ENCODE measurements at places on chromosomes 3 and 15.
A peak's percentile ranks its signal among the peaks of the same experiment; 100 is the strongest.

DNA sequence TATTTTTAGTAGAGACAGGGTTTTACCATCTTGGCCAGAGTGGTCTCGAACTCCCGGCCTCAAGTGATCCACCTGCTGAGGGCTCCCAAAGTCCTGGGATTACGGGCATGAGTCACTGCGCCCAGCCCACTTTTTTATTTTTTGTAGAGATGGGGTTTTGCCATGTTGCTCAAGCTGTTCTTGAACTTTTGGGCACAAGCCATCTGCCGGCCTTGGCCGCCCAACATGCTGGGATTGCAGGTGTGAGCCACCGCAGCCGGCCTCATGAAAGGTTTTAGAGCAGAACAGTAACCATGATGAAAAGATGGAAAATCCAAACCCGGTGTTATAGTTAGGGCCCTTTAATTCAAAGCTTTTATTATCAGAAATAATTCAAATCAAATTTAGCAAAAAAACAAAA, 15.6 kb upstream of the MB21D2 start:
- no peak for DNase-seq

- DNase-seq: no peak
These were observed 2.6 kb upstream of the SUSD5 start for GRCh38 chr3:33221241-33221640.

- no peak for DNase-seq
These were observed 123.2 kb downstream of the DNAJB8 start for GRCh38 chr3:128343287-128344051.

- DNase-seq: no peak
These were observed 105.3 kb downstream of the CD47 start for GRCh38 chr3:107985496-107985895.

GRCh38 chr3:124609402-124609801, 120.8 kb upstream of the UMPS start:
- DNase-seq: peak; percentile 19

- no peak for DNase-seq
These were observed 180.6 kb upstream of the LRRN1 start for GRCh38 chr3:3618623-3619022.

DNA sequence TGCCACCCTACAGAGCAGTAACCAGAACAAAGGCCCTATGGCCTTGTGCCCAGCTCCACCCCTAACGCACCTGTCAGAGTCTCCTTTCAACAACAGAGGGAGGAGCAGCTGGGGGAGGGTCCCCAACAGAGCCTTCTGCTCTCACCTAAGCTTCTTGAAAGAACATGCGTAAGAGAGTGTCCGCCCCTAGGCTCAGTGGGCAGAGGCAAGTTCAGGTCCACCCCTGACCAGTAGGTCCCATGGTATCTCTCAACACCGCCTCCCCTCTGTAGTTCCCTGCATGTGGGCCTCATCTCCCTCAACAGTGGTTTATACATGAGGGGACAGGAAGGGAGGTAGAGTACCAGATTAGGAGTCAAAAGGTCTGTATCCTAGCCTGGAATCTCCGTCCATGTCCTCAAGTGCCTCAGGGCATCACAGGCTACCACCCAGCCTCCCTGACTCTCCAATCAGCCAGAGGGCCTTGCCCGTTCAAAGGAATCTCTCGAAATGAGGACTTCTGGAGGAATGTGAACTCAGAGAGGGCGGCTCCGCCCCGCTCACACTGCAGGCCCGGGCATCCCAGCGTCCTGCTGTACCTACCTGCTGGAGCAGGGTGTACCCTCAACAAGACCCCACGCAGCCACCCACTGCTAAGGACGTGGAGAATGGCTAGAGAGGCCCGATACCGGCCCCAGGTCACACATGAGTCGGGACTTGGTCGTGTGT, 680 bp downstream of the POC1A start:
- no peak for DNase-seq

DNA sequence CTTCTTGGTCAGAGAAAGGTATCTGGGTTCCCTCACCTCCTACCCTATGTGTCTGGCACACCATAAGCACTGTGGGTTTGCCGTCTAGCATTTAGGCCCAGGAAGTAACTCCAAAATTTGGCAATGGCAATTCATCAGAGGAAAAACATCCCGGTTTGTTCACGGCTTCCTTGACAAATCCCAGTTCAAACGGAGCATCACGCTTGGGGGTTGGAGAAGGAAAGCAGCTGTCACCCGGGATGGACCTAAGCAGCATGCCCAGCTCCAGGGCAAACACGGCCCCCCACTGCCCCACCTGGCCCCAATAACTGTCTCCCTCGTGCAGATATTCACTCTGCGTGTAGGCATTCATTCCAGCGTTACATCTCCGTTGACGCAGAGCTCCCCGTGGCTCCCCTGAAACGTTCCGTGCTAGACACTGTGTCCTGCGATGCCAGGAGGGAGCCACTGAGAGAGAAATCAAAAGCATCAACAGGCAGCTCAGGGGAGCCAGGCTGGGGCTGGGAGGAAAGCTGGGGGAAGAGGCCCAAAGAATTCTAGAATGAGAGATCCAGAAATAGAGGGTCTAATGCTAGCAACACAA, 41.4 kb downstream of the NTRK3 start:
- no peak for DNase-seq

DNA sequence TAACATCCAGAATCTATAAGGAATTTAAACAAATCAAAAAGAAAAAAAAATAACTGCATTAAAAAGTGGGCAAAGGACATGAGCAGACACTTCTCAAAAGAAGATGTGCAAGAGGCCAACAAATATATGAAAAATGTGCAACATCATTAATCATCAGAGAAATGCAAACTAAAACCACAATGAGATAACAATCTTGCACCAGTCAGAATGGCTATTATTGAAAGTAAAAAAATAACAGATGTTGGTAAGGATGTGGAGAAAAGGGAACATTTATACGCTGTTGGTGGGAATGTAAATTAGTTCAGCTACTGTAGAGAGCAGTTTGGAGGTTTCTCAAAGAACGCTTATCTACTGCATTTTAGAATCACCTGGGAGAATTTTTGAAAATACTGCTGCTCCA, 186.1 kb downstream of the OTOL1 start:
- no peak for DNase-seq

- no peak for DNase-seq
These were observed 390.4 kb upstream of the LMCD1 start for GRCh38 chr3:8110966-8111798.

- no peak for DNase-seq
These were observed 2.2 kb downstream of the SLC6A20 start for GRCh38 chr3:45794177-45794560.

- DNase-seq: no peak
These were observed 718 bp downstream of the BNIP2 start for GRCh38 chr15:59688423-59688781.

GRCh38 chr3:161555320-161555719, 58.7 kb downstream of the OTOL1 start:
- no peak for DNase-seq

GRCh38 chr3:39937874-39938273, 128.5 kb downstream of the MYRIP start:
- no peak for DNase-seq

- DNase-seq: no peak
These were observed 138.0 kb upstream of the ALCAM start for GRCh38 chr3:105228696-105229095.

GRCh38 chr15:33279613-33280205, 31.1 kb upstream of the RYR3 start:
- no peak for DNase-seq

DNA sequence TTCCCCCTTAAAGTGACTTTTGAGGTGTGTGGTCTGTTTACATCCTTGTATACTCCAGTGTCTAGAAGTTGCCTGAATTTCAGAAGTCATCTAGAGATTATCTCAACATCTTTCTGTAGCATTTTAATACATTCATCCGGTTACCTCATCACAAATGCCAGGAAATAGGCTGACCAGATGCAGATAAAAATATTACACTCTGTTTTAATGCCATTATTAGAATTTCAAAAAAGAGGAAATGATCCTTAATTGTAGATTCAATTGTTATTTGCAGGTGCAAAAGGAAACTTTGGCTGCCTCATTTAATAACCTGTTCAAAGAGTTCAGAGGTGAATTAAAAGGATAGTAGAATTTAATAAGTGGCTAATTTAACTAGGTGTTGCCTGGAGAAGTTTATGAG, 290.9 kb downstream of the C3orf38 start:
- DNase-seq: no peak

GRCh38 chr3:98589331-98590036, 3.9 kb downstream of the CPOX start:
- DNase-seq: no peak

- no peak for DNase-seq
These were observed 110.0 kb downstream of the AQP9 start for GRCh38 chr15:58247855-58248842.

DNA sequence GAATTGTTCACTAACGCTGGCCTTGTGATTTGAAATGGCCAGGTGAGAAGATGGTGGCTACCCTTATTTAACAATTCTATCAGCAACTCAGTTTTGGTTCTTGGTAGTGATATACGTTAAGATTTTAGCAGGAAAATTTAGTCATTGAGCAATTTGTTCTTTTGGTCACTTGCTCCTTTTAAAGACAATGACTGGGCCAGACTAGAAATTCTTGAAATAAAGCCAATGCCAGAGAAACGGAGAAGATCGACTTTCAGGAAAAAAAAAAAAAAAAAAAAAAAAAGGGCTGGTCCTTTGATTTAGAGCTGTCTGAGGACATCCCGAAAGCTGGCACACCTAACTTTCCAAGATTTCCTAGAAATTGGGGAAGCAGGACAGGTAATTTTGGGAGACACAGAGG, 178.5 kb downstream of the FNDC3B start:
- DNase-seq: no peak

DNA sequence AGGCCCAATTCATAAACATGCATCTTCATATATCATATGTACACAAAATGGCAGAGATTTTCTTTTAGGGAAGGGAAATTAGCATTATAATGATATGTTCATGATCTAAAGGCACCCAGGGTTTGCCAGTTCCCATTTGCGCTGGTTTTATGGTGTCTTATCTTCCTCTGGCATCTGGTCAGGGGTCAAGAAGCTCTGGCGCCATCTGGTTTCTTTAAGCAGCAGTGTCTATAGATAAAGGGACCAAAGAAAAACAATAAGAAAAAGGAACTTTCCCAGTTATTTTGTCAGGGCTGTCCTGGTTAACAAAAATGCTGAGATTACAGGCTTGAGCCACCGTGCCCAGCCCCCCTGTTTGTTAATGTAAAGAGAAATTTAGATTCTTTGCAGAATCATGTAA, 3.3 kb upstream of the DCP1A start:
- no peak for DNase-seq

DNA sequence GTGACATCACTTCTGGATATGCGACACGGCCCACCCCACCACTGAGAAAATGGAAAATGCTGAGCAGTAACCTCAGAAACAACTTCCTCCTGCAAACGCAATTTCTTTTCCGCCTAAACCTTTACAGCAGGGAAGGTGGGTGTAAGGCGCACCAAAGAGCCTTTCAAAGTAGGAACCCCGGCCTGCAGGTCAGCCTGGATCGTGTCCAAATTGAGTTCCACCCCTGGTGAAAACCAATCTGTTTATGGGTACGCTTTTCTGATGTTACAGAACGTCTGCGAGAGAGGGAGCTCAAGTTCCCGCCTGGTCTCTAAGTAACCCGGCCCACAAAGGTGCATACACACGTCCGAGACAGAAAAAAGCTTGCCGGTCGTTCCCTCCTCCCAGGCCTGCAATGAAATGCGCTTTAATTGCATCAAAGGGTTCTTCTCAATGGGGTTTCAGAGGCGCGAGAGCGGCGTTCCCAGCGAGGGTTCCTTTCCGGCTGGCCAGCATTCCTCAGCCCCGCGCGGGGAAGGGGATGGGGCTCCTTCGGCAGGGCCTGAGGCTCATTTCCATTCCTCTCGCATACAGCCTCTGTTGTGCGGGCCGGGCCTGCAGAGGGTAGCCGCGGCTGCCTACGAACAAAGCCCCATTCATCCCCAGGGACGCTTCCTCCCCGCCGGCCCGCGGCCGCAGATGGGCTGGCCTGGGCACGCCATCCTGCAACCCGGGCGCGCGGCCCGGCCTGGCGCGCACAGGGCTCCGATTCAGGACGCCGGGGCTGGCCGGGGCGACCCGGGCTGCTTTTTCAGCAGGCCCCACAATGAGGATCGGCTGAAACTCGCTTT, 138.1 kb downstream of the TMCO5A start:
- DNase-seq: no peak

- DNase-seq: no peak
These were observed 19.3 kb upstream of the PYDC2 start for GRCh38 chr3:191441687-191442086.

GRCh38 chr15:61032600-61033286, 196.4 kb downstream of the RORA start:
- DNase-seq: no peak

DNA sequence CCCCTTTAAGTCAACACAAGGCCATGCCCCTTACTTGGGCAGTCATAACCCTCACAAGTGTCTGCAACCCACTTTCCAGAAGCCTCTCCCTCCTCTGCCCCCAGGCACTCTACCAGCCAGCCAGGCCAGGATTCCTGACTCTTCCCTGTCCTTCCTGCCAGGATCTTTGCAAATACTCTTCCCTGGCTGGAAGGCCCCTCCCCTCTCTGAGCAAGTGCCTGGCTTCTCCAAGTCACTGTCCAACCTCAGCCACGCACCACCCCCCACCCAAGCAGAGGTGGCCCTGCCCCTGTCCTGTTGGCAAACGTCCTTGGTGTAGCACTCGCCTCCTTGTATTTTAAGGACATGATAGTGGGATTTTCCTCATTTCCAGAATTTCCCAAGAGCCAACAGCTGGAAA, 54.7 kb upstream of the USP3 start:
- DNase-seq: no peak
